Tongue (tissue), 3 donors: ENCODE measurements at places on chromosomes 2 and 18. TPM values are rescaled to one million over a fixed set of nuclear protein-coding genes. Genes with fewer than 3 reads are reported as not detected.

DNA sequence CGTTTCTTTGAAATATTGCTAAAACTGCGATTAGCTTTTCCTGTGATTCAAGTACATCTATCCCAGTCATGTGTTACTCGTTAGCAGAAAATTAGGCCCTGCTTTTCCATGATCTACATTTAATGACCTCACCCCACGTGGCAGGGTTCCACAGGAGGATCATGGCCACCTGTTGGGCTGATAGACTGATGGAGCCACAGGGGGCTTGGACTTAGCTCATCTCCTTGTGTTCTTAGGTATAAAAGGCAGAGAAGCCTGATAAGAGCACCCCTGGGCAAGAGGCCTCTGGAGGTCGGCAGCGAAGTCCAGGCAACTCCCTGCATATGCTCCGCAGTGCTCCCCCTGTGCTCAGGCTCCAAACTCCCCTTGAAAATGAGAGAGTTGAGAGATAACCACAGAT lies 12.9 kb downstream of the FZD7 start:
- DNase-seq: no peak

DNA sequence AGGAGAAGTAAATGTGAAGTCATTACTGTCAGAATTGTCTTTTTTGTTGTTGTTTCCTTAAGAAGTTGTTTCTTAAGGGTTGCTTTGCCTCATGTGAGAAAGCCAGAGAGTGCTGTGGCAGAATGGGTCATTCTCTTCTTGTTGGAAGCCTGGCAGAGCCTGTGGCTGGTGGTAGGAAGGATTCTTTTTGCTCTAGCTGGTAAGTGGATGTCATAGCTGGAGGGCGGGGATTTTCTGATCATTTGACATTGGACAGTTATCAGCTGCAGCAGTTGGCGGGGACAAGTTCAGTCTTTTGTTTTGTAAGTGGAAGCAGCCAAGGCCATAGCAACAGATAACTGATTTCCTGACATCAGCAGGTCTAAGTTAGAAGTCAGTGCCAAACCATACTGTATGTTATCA lies 5.5 kb upstream of the RMDN2 start:
- DNase-seq: no peak

- DNase-seq: peak; percentile 53
Observed at GRCh38 chr2:42829671-42830440, 37.5 kb upstream of the HAAO start.

GRCh38 chr18:80175451-80176204 lies 66.6 kb downstream of the ADNP2 start:
- no peak for DNase-seq

DNA sequence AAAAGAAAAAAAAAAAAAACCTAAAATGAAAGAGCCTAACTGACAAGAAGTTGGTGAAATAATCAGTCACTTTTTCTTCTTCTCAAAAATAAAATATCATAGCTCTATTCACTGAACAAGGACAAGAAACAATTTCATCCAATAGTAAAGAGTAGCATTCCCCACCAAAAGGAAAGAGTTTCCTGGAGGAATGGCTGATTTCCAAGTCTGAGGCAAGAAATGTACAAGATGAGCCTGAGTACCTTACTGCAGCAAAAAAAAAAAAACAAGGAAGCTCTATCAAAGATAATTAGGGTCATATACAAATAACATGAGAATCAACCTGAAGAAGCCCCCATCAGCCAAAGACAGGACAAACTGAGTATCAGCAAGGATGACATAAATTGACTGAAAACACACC lies 11.5 kb downstream of the ROCK1 start:
- no peak for DNase-seq

DNA sequence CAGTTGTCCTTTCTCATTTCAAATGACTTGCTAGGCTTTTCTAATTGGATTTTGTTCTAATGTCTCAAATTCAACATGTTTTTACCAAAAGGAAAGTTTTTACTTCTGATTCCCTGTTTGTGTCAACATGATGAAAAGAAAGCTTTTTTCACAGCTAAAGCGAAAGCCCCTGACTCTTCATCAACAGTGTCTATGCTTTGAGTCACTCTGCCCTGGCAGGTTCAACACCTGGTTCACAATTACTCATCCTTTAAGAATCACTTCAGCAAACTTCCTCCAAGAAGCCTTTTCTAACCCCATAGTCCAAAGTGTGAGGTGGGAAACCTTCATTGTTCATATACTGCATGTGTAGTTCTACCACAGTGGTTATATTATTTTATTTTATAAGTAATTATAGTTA lies 7.6 kb upstream of the DSG2 start:
- DNase-seq: no peak

GRCh38 chr18:13613591-13614501 lies 112.5 kb downstream of the FAM210A start:
- DNase-seq: no peak

DNA sequence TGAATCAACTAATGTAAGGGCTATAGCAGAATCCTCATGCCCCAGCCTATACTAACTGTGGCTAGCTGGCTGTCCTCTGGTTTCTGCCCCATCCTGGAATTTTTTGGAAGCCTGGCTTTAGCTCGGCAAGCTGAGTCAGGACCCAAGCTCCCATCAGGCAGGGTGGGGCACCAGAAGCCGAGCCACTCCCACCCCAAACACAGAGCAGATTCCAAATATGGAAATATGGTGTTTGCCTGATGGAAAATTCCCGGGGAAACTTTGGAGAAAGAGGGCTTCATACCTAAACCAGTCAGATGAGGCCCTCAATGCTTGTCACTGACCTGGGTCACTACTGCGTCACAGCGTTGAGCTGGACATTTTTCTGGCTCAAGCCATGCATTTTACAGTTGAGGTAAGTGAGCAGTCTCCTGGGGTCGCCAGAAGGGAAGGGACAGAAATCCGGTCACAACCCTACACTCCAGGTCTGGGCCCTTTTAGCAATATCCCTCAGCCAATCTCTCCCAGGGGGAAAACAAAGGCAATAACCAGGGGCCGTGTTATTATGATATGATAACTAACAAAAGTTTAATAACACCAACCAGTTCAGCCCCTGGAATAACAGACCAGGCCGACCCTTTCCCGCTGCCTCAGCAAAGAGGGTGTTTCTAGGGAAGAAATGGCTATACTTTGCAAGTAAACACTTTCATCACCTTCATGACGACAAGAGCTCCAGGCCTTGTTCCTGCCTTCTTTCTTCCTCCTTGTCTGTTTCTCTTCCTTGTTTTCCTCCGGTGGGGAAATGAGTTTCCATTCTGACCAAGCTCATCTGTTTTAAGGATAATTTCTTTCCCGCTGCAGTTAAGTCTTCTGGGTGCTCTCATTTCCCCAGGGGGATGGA lies 37.7 kb downstream of the PSD4 start:
- peak; percentile 38 for DNase-seq

DNA sequence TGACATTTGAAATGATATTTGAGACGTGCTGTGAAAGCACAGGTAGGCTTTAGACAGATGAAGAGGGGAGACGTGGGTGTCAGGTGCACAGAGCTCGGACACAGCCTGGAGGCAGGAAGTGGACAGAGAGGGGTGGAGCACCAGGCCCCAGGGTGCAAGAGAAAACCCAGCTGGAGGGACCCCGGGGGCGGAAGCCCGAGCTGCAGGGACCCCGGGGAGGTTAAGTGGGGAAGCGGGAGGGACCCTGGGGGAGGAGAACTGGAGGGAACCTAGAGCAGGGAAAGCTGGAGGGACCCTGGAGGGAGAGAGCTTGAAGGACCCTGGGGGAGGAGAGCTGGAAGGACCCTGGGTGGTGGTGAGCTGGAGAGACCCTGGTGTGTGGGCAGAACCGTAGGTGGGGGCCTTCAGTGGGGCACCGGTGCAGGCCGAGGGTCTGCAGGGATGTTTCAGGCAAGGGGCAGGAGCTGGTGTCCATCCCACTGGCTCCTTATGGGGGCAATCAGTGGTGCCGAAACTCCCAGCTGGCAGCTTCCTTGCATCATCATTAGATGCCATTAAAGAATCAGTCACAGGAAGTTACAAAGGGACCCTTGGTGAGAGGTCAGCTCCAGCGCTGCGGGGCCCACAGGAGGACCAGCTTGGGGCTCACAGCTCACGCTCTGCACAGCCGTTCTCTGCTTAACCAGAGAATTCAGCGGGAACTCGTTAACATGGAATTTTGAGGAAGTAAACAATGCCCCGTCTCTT lies 246.6 kb downstream of the EIPR1 start:
- no peak for DNase-seq

- no peak for DNase-seq
Observed at GRCh38 chr2:32718752-32719151, 90.9 kb downstream of the TTC27 start.

GRCh38 chr2:47232738-47233415 lies 77.8 kb upstream of the STPG4 start:
- no peak for DNase-seq

DNA sequence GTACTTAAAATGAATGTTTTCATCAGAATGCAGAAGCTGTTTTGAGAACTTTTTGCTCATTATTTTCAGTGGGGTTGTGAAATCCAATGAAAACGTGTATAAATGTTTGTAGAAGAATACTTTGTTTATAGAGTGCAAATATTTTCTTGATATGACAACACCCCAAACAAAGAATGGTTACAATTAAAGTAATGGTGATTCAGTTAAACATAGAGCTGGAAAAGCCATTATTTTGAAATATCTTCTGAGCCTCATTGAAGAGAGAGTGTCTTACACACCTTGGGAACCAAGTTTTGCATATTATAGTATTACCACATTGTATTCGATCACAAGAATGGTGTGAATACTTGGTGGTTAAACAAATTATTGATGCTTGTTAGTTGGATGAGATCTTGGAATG lies 48.7 kb downstream of the SPTBN1 start:
- no peak for DNase-seq

Gene AGBL5
- total RNA-seq: 8.9 TPM

Gene SAG
- not detected for total RNA-seq

Gene PARD3B
- total RNA-seq: 21.5 TPM

Gene SERPINB12
- total RNA-seq: 2.6 TPM

Gene ROCK1
- 61.2 TPM for total RNA-seq

Gene FBLN7
- total RNA-seq: 9.5 TPM

Gene SERPINB10
- 7.0 TPM for total RNA-seq

Gene TDRD15
- not detected for total RNA-seq

Gene AP1S3
- total RNA-seq: 3.0 TPM
